Stimulated activated CD8-positive, alpha-beta memory T cell treated with anti-CD3 and anti-CD28 coated beads, Interleukin-12 subunit alpha, Interleukin-12 subunit beta, amount 100 ng/mL, for 4 hours (primary cell): ENCODE measurements at places on chromosomes 13 and 19.

- DNase-seq, result no peak
These were observed 284.4 kb downstream of the ZNF536 start for GRCh38 chr19:30656520-30657100.

GRCh38 chr13:98112456-98112855 is 30.4 kb upstream of the FARP1 start:
- DNase-seq, result no peak

DNA sequence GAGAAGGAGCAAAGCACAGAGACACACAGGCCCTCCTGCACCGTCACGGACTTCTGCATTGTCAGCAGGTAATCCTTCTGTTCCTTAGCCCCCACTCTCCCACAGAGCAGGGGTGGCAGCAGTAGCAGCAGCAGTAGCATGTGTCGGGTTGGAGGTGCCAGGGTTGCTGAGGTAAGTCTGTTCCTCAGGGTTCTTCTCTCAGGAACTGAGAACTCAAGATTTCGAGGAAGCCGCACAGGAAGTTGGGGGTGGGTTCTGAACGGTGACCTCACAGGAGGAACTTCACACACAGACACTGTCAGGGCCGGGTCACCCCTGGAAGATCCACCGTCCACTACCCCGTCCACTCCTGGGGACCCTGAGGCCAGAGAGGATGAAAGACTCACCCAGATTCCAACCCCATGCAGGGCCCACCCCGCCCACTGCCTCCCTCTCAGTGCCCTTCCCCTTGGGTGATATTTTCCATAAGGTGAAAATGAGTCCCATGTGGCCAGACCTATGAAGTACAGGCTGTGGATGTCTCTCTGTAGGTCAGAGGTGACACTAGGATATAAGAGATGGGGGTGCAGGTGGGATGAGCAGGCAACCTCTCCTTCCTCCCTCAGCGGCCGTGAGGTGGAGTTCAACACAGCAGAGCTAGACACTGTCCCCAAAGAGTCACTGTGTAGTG is at the start of gene SIGLEC12:
SIGLEC12 (minus strand) TSS at position 207 of the 670 bp plus-strand sequence; CDS start at position 140, 67 bp downstream.
- DNase-seq, result no peak

DNA sequence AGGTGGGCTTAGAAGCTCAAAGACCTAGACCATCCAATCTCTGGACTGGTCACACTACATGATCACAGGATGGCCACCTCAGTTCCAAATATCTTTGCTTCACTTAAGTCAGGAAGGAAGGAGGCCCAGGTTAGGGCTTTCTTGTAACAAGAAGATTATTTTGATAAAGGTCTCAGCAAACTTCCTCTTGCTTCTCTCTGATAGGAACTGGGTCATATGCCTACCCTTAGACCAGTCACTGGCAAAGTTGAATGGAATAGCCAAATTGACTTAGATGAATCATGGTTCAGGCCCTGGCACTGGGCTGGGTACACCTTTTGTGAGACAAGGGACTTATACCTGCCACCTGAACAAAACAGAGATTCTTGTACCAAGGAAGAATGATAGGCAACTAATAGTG is 11.0 kb downstream of the FRY start:
- DNase-seq, result no peak

DNA sequence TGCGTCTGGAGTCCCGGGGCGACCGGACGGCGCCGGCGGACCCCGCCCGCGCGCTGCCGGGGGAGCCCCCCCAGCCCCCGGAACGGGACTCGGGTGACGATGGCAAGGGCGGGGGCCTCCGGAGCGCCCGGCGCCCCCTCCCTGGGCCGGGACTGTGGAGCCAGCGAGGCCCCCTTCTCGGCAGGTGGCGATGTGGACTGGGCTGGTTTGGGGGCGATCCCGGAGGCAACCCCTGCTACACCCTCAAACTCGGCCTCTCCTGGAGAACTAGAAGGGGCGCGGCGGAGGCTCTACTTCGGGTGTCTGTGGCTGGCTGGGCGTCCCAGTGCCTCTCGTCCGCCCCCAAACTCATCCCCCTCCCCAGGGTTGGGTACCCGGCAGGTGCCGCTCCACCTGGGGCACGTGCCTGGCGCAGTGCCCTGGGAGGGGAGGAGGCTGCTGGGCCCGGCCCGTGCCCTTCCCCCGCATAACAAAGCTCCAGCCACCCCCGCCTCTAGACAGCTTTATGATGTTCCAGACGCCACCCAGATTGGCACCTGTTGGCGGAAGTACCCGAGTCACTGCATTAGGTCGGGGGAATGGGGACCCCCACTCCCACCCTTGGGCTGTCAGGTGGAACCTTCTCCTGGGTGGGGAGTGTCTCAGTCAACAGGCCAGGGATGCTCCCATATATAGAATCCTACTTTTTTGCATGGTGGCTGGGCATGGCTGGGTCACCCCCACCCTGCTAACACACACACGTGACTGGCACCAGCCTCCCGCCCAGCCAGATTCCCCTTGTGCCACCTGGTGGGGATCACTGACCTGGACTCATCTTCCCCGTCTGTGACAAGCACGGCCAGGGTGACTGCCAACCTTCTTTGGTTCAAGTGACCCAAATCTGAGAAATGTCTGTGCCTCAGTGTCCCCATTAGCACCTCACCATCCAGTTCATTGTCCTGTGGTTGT is 722 bp downstream of the PKN1 start:
- DNase-seq, result peak; percentile 50

DNA sequence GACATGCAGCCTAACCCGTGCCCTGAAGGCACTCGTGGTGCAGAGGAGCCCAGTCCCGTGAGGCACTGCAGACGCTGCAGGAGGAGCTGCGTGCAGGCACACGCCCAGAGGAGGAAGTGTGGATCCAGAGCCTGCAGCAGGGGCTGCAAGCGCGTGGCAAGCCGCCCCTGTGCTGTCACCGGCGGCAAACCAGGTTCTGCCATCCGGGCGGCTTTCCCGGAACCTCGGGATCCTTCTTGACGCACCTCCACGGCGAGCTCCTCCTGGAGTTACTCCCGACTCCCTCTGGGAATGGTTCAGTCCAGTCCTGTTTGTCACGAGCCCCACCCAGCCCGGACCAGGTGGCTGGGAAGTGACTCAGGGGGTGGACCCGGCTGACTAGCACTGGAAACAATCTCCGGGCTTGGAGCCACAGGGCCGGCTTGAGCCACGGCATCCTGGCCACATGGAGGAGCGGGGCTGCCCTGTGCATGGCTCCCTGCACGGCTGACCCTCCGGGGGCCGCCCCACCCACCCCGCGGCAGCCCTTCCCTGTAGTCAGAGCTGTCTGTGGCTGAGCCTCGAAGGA is 10.2 kb downstream of the DPP9 start:
- DNase-seq, result no peak

- DNase-seq, result no peak
These were observed 143.3 kb downstream of the KDM4B start for GRCh38 chr19:5112175-5112574.

DNA sequence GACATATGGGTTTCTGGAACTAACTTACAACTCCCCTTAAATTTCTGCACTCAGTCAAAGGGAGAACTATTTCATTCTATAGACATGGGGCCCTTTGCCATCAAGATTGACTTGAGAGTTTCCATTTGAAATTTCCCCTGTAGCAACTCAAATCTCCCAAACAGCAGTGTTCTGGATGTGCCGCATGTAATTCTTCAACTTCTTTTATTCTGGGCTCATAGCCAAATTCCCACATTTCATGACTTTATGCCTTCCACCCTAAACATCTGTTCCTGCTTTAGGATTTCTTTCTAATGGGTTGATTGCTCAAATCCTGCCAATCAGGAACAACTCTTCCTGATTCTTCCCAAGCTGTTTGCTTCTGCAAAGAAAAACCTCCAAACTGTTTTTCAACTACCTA is 336.0 kb downstream of the TBC1D4 start:
- DNase-seq, result no peak

DNA sequence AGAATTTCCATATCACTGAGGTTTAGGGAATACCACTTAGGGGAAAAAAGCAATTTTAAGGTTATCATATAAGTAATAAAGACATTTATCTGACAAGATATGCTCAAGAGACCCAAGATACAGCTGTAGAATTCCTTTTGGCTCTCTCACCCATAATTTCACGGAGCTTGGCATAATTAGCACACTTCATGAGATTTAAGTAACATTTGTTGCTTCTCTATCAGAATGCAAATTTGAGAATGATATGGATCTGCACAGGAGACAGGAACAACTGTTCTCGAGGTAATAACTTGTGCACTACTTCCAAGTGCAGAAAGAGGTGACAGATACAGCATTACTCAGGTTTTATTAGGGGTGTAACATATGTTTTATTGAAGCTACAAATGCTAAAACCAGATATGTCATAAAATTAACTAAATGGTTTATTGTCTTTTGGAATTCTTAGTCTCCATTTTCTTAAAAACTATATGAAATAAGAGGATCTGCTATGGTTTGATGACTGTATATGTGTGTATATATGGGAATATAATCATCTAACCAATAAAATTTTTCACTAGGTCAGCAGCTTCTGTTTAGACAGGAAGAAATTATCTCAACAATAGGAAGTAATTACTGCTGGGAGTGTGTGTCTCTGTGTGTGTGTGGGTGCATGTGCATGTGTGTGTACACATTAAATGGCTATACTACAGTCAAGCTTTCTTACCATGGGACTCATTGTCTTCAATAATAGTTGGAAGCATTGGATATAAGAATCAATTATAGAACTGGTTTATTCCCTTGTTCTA is 401.3 kb downstream of the PCDH17 start:
- no peak for DNase-seq

DNA sequence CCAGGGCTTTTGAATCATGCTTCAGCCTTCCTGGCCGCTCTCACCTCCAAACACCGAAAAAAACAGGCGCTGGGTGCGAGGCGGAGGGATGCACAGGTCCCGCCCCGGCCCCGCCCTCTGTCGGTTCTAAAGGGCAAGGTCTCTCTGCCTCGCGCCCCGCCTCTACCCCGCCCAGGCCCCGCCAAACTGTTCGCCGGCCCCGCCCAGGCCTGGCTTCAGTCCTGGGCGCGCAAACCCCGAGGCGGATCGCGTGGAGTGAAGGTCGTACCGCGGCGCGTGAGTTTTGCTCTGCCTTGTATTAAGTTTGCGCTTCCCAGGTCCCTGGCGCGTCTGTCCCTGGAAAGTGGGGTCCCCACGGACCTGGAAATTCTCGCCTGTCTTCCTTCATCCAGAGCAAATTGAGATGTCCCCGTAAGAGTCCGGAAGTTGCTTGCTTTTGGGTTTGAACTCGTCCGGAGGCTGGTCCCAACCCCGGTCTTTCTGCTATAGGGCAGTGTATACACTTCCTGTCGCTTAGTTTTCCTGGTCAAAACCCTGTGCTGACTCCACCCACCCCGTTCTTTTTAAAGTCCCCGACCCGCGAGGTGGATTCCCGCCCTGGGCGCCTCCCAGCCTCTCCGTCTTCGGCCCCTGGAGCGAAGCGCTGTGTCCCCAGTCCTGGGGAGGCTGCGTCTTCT is 8.4 kb downstream of the ZNF808 start:
- DNase-seq, result peak; percentile 85

GRCh38 chr19:38387550-38388348 is at the start of gene GGN:
GGN (minus strand) TSS chr19:38388034; CDS start chr19:38387261, 773 bp downstream.
- DNase-seq, result peak; percentile 45

DNA sequence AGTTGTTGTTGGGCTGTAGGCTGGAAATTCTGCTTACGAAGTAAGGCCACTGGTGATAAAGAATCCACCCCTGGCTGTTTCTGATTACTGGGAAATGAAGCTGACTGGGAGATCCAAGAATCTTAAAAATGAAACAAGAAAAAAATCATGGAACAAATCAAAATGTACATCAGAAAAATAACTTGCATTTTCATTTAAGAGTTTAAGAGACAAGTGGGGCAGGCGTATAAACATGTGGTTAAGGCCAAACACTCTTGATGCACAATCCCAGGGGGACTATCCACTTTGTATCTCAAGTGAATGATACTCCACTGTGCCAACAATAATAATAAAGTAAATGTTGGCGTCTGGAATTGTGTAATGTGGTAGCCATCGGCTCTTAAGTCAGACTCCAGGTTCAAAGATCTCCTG is 24.6 kb downstream of the ZMYM5 start:
- no peak for DNase-seq

DNA sequence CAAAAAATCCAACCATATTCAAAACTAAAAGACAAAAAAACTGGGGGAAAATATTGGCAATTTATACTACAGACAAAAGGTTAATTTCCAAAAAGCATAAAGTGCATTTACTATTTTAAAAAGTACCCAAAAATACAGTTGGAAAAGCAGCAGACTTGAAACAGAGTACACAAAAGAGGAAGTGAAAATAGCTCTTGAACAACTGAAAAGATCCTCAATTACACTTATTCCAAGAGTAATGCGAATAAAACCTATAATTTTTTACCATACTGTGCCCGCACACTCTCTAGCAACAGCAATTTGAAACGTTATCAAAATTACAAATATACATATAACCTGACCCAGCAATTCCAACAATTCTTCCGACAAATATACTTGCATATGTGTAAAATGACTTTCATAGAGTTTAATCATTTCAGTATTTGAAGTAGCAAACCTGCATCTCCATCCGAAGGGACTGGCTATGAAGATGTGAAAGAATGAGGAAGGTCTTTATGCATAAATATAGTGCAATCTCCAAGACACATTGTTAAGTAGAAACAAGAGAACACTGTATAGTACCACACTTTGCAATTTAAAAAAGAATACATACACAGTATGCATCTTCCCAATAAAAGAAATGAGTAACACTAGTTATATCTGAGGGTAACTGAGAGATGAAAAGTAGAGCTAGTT is 25.4 kb downstream of the ALG5 start:
- DNase-seq, result no peak

DNA sequence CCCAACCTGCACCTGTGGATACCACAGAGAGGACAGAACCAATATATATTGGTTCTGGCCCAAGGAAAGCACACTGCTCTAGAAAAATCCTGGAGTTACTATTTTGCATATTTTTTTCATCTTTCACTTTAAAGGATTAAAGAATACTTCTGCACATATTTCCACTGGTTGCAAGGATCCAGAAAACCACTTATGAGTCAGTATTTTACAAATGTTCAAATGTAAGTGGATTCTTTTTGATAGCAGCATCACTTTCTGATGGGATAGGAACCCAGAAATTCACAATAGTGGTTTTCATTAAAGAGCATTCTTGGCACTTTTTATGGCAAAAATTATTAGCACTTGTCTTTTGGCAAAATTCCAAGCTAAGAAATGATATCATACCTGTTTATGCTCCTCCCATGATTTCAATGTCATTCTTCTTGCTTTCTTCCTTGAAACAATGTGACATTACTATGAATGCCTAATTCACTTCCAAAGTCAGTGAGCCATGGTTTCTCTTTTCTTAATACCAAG is 38.2 kb downstream of the MZT1 start:
- DNase-seq, result no peak

DNA sequence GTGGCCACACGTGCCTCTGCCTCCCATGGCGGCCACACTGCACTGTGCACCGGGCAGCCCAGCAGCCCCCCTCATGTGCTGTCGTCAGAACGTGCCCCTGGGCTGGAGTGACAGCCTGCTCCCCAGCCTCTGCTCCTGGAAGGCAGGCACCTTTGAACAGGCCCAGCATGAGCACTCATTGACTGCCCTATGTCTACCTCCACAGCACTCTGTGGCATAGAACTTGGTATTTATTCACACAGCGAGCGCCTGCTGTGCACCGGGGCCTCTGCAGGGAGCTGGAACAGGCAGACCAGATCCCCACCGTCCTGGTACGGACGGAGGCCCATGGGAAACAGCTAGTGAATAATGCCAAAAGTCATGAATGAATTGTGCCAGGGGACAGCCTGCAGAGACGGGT is 53.7 kb downstream of the DPF1 start:
- DNase-seq, result no peak

GRCh38 chr13:93145199-93145598 is 81.4 kb upstream of the GPC6 start:
- DNase-seq, result no peak

GRCh38 chr13:101739382-101740178 is 287.1 kb downstream of the ITGBL1 start:
- no peak for DNase-seq
